ENCODE measurements at places on chromosomes 7 and 10. TPM values are rescaled to one million over a fixed set of nuclear protein-coding genes. Genes with fewer than 3 reads are reported as not detected.

- no peak for DNase-seq
Measured at GRCh38 chr7:155296006-155296787, 1.5 kb upstream of the INSIG1 start.

GSDME gene
- total RNA-seq, result 6.9 TPM

DNA sequence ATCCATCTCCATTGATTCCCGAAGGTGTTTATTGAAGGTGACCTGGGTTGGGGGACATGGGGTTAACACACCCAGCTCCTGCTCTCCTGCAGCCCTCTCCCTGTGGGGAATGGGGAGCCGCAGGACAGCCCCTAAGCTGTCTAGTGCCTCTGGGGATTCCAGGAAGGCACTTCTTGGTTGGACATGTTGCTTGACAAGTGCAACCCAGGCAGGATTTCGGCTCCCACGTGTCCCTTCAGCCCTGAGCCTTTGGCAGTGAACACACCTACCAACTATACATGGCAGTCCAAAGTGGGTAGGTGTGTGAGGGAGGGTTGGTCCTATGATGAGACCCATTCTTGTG, 43.9 kb downstream of the DOCK1 start:
- no peak for DNase-seq

- DNase-seq, result no peak
Measured at GRCh38 chr7:73987298-73987697, 40.7 kb upstream of the ELN start.

GRCh38 chr7:27608776-27609495, 53.7 kb downstream of the HIBADH start:
- no peak for DNase-seq

- DNase-seq, result no peak
Measured at GRCh38 chr7:12316925-12317324, 86.7 kb downstream of the VWDE start.

- peak; percentile 43 for DNase-seq
Measured at GRCh38 chr10:3749600-3749999, 35.4 kb downstream of the KLF6 start.

GRCh38 chr10:71241830-71242621, 29.7 kb downstream of the UNC5B start:
- no peak for DNase-seq

CYP3A5 gene
- total RNA-seq, result 24.9 TPM

- DNase-seq, result no peak
Measured at GRCh38 chr7:37769726-37770125, 78.7 kb upstream of the NME8 start.

DNA sequence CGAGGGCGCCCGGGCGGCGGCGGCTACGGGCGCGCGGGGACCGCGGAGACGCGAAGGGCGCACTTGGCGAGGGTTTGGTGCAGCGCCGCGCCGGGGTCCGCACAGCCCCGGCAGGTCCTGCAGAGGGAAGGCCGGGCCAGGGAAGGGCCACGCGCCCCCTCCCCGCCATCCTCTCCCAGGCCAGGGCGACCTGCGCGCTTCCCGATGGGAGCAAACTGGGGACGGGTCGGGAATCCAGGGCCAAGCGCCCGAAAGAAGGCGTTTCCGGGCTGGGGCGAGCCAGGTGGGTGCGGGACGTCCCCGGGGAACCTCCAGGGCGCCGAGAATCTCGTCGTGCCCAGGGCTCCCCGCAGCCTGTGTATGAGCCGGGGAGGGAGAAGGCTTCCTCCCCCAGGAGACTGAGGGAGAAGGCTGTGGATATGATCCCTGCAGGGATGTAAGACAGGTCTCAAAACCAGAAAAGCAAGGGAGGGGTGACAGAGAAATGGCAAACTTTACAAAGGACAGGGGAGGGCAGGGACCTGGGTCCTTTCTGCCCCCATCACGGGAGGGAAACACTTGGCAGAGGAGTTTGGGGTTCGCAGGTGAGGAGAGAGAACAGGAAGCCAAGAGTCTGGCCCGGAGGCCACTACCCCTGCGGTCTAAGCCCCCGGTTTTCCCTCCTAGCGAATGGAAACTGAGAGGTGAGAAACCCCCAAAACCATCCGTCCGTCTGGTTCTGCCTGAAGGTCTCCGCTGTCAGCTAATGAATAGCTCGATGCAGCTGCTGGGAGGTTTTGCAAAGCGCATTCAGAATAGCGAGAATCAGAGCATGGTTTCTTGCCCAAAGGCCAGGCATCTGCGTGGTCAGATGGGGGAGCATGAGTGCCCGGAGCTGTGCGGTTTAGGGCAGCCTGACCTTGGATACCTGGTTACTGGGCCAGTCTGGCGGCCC, 674 bp downstream of the AMZ1 start:
- DNase-seq, result no peak

GRCh38 chr7:81267508-81267907, 348.7 kb upstream of the SEMA3C start:
- DNase-seq, result no peak

UTF1 gene
- total RNA-seq, result not detected

LRWD1 gene
- 8.0 TPM for total RNA-seq

FKBP6 gene
- total RNA-seq, result not detected

- DNase-seq, result no peak
Measured at GRCh38 chr7:88355011-88355410, 48.3 kb upstream of the STEAP4 start.

GRCh38 chr7:150936018-150936417, 42.1 kb downstream of the KCNH2 start:
- DNase-seq, result no peak

GRCh38 chr7:114722562-114722961, 199.3 kb upstream of the MDFIC start:
- DNase-seq, result no peak

CPN1 gene
- not detected for total RNA-seq

ZNF273 gene
- total RNA-seq, result 10.7 TPM

TSPAN14 gene
- total RNA-seq, result 24.1 TPM

GRCh38 chr7:149624006-149624405, 126.4 kb upstream of the ZNF746 start:
- DNase-seq, result no peak

DNA sequence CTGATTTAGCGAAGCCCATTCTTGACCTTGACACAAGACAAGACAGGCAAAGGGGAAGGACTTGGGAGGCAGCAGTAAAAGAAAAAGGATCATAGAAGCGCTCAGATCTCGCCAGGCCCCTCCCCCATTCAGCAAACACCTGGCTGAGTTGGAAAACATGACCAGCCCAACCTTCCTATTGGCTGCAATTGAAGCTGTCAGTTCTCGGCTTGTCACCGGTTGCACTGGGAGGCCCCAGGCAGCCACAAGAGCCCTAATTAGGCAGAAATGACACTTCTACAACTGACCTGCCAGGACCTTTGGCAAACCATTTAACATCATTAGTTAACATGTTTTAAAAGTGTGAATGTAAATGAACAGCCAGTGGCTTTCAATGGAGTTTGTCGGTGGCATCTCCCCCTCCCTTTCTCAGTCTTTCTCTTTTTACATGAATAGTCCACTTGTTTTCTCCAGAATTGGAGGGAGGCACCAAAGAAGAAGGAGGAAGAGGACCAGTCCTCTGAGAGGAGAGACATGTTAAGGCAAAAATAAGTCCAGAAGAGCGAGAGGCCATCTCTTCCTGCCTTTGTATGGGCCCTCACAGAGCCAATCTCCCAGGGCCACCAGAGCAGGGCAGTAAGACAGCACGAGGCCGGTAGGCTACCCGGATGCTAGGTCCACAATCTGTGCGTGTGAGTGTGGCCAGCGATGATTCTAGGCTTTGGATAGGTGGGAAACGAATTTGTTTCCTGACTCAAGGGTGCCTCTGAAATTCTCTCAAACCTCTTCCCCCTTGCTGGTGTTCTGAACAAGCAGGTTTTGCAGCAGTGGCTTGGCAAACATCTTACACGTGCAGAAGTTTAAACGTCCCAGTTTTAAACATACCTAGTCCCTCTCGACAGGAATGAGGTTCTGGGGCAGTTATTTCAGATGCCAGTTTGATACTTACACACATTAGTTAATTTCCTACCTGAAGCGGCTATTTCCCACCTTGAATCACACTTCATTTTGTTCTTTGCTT, 15.0 kb upstream of the ENO4 start:
- no peak for DNase-seq

- DNase-seq, result no peak
Measured at GRCh38 chr10:100148353-100149211, 37.2 kb downstream of the ERLIN1 start.

GPC2 gene
- total RNA-seq, result 3.9 TPM

PHYHIPL gene
- total RNA-seq, result 1.2 TPM

All from skin of body (tissue), 3 donors.